ENCODE measurements at places on chromosomes 12 and 14.

GRCh38 chr12:59459966-59460660 is 135.7 kb upstream of the SLC16A7 start:
- DNase-seq: no peak

DNA sequence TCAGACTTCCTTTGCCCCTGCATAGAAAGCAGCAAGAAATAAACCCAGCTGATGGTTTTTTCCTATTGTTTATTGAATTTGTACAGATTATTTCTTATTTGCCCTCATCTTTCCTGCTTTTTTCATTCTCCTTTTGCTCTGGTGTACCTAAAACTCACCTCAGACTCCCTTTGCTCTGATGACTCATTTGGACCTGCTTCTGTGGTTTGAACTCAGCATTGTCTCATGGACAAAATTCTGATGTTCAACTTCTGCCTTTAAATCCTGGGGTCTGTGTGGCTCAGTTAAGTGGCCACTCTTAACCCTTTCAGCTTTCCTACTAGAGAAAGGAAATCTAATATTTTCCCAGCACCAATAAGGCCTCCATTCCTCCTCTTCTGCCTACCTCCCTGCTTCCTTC is 3.5 kb upstream of the SENP1 start:
- no peak for DNase-seq

DNA sequence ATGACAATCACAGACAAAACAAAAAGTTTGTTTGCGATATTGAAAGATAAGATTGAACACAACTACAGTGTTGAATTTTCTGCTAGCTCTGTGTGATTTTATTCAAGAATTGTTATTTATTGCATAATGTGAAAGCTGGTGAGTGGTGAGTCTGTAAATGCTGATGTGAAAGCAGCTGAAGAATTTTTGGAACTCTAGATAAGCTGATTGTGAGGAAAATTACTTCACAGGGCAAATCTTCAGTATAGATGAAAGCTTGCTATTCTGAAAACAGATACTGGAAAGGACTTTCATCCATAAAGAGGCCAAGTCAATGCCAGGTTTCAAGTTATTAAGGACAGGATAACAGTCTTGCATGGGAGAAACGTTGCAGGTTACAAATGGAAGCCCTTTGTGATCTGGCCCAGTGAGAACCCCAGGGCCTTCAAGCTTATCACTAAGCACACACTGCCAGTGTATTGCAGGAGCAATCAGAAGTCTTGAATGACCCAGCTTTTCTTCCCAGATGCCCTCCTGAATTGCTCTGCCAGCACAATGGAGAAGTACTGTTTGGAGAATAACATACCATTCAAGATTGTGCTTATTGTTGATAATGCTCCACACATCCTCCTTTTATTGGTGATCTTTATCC is 153.7 kb downstream of the PCNX1 start:
- DNase-seq: no peak

DNA sequence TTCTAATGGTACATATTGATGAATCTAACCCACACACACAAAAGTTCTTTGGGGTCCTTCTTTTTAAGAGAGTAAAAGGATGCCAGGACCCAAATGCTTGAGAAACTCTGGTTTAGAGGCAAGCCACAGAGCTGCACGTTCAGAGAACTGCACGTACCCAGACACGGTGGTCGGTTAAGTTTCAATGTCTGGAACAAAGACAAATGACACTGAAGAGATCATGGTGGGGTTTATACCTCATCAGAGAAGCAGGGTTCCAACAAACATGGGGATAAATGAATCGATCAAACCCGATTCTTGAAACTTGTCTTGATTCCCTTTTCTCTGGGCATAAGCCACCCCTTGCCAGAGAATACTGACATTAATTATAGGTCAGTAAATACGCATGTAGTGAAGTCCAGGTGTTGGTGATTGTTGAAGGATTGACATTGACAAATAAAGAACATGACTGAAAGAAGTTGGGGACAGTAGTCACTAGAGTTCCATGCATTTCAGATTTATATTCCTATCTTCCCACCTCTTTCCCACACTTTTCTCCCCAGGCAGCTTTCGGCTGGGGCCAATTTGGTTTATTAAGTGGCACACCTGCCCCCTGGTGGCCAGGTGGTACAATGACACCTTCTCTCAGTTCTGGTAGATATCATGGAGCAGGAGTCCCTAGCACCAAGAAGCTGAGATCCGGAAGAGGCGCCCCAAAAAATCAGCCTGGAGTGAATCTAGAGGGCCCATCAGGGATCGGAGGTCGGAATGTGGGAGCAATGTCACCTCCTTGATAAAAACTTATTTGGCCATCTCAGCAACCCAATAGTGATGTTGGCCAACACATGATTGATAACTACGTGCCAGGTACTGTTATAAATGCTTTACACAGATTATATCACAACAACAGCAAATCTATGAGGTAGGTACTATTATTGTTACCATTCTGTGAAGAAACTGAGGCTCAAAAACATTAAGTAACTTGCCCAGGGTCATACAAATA is 17.8 kb upstream of the HDAC7 start:
- peak; percentile 42 for DNase-seq
